ENCODE measurements at places on chromosomes 6 and 20. TPM values are rescaled to one million over a fixed set of nuclear protein-coding genes. Genes with fewer than 3 reads are reported as not detected.

FAM209B gene
- polyA plus RNA-seq = 0.17 TPM

ASIP gene
- not detected for polyA plus RNA-seq

GRCh38 chr6:90045535-90045934 lies 151.3 kb downstream of the GJA10 start:
- no peak for DNase-seq

XKR7 gene
- not detected for polyA plus RNA-seq

SERPINB6 gene
- 181 TPM for polyA plus RNA-seq

DNA sequence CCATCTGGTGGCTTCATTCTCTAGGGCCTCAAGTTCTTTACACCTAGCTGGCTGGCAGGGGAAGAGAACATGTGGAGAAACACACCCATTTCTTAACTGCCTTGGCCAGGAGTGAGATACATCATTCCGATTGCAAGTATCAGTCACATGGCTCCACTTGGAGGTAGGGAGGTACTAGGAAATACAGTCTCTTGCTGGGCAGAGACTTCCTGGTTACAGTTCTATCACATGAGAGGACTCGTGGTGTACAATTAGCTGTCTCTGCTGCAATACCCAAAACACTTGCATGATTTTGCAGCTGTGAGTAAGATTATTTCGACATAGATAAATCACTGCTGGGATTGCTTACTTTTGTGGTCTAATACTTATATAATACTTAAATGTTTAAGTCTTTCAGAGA lies 51.1 kb downstream of the GTF2H5 start:
- DNase-seq = peak; percentile 98

DNA sequence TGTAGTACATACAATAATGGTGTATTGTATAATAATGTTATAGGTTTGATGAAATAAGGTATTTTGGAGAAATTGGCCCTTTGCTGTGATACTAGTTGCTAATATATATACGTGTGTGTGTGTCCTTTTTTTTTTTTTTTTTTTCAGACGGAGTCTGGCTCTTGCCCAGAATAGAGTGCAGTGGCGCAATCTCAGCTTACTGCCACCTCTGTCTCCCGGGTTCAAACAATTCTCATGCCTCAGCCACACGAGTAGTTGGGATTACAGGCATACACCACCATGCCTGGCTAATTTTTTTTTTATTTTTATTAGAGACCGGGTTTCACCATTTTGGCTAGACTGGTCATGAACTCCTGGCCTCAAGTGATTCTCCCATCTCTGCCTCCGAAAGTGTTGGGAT lies 23.3 kb downstream of the SENP6 start:
- no peak for DNase-seq

HLA-DRB5 gene
- polyA plus RNA-seq = not detected

RNF144B gene
- 0.29 TPM for polyA plus RNA-seq

DSP gene
- 0.02 TPM for polyA plus RNA-seq

DNA sequence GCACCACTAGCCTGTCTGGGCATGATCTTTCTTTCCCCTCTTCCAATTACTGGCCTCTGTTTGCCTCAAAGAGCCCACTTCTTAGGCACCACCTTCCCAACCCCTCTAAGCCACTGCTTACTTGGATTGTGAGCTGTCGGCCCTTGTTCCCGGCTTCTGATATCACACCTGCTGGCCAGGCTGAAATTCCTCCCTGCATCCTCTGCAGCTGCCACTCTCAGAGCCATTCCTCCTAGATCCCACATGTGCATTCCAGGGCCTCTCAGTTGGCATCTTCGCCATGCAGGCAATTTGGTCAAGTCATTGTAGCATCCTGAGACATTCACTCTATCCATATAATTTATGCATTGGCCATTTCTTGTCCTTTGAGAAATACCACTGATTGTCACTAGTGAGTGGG lies 135.9 kb downstream of the OLIG3 start:
- no peak for DNase-seq

DNA sequence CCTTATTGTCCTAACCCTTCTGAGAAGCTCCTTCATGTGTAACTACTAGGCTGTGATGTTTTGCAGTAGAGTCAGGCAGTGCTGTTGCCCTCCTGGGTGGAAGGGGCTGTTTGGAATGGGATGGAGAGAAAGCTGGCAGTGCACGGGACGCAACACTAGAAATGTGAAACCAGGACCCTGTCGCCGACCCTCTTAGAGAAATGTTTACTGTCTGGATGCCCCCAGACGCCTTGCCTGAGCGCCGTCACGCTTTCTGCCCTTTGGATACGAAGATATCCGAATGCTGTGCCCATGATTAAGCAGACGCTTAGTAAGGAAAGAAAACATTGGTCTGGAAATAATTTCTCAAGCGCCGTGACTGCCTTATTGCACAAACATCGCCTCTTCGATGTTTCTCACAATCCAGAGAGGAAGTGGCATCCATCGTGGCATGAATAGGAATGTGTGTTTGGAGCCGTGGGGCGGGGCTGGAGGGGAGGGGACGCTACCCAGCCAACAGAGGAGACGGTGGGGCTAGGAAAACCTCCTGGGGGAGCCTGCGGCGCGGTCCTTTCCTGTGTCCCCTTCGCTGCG lies 661 bp upstream of the PPP1R14C start:
- DNase-seq = peak; percentile 9

- no peak for DNase-seq
These were observed 5.1 kb downstream of the ELOVL2 start for GRCh38 chr6:11039040-11039439.

- no peak for DNase-seq
These were observed 30.8 kb upstream of the HMGA1 start for GRCh38 chr6:34205916-34206315.

NKX2-4 gene
- polyA plus RNA-seq = not detected

ENPP4 gene
- polyA plus RNA-seq = 1.8 TPM

PCSK2 gene
- 0.09 TPM for polyA plus RNA-seq

ZBTB12 gene
- polyA plus RNA-seq = 1.6 TPM

DNA sequence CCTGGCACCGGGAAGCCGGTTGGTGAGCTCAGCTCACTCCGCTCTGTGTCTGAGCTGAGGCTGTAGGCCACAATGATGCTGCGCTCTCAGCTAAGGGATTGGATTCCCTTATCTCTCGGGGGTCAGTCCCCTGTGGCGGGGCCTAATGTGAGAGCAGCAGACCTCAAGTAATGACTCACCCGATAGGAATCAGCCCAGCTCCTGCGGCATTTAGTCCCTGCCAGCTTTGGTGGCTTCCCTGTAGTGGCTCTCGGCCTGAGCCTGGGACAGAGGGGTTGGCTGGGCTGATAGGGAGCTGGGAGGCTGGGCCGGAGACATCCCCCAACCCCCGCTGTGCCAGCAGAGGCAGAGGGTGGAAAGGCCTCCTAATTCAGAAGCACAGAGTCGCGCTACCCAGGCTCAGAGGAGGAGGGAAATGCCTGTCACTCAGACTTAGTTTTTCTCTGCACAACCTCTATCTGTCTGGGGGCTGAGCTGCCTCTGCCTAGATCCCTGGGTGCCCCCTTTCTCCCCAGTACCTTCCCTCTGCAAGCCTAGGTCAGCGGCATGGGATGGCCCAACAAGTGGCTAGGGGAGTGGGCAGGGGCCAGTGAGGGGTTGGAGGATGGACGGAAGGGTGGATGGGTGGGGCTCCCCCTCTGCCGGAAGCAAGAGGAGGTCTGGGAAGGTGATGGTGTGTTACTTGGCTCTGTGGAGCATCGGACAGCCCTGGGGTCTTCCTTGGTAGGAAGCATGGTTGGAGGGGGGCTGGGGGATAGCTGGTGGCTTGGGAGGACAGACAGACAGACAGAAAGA lies 92.2 kb downstream of the CDH22 start:
- peak; percentile 59 for DNase-seq

ACTL10 gene
- 0.32 TPM for polyA plus RNA-seq

DNA sequence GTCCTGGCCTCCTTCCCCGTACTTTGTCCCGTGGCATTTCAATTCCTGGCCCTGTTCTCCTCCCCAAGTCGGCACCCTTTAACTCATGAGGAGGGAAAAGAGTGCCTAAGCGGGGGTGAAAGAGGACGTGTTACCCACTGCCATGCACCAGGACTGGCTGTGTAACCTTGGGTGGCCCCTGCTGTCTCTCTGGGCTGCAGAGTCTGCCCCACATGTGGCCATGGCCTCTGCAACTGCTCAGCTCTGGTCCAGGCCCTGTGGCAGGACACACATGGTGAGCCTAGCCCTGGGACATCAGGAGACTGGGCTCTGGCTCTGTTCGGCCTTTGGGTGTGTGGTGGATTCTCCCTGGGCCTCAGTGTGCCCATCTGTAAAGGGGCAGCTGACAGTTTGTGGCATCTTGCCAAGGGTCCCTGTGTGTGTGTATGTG lies 58.5 kb downstream of the SRC start:
- no peak for DNase-seq

DNA sequence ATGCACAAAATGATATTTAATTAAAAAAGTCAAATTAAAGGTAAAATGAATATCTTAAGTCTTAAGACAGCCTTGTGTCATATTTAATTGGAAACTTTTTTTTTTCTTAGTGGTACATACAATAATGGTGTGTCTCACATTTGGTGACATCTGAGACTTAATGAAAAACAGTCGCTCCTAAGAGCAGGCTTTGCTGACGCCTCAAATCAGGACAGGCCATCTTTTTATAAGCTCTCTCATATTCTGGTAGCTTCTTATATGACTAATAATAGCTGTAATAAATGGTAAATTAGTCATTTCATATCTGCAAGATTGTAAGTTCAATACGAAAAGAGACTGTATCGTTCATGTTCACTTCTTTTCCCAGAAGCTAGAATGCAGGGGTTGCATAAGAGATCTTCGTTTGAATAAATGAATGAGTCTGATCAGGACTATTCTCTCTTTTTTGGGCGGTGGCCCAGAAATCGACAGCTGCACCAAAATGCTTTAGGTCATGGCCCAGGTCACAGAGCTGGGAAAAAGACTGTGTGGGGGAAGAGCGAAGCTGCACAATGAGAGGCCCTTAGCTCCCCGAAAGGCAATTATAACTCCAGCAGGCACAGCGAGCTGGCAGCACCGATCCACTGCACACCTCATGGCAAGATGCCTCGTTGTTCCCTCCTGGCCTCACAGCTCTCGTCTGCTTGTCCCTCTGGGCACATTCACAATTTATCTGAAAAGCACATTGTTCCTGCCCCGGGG lies 69.4 kb downstream of the NRN1 start:
- DNase-seq = no peak

DNA sequence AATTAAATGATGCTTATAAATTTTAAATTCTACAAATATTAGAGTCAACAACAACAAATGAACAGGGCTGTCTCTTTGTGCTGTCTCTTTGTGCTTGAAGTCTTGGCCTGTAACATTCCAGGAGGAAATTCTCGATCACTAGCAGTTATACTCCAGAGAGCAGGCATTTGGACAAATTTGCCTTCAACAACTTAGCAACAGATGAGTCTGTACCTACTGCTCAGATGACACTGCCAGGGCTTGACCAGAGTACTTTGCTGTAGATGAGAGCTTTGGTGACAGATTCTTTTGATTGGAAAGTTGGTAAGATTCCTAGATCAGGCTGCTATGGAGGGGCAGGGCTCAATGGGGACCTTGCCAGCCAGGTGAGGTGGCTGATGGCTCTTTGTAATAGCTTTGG lies 217.2 kb downstream of the GRM1 start:
- DNase-seq = no peak

Measured in fibroblast of lung (primary cell).